ENCODE measurements at places on chromosomes 2 and 18.

- no peak for DNase-seq
Observed at GRCh38 chr2:75276093-75277029, 77.0 kb upstream of the TACR1 start.

DNA sequence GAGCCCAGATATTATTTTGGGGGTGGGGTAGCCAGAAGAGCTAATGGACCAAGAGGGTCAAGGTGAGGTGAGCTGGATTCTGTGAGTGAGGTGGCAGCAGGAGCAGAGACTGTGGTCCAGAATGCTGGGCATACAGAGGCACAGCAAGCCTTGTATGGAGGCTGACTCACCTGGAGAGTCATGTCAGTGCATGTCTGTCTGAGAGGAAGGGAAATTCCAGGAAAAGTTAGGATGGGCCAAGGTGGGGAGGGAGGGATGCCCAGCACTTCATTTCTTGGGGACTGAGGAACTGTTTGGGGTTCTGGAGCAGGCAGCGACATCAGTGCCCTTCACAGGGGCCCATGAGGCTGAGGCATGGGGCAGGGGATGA is 21.1 kb downstream of the PER2 start:
- no peak for DNase-seq

GRCh38 chr2:152480821-152481399 is 145.9 kb downstream of the FMNL2 start:
- DNase-seq = no peak

- DNase-seq = no peak
Observed at GRCh38 chr2:226352941-226353560, 446.6 kb downstream of the IRS1 start.

- no peak for DNase-seq
Observed at GRCh38 chr2:138421971-138422335, 79.6 kb upstream of the SPOPL start.

DNA sequence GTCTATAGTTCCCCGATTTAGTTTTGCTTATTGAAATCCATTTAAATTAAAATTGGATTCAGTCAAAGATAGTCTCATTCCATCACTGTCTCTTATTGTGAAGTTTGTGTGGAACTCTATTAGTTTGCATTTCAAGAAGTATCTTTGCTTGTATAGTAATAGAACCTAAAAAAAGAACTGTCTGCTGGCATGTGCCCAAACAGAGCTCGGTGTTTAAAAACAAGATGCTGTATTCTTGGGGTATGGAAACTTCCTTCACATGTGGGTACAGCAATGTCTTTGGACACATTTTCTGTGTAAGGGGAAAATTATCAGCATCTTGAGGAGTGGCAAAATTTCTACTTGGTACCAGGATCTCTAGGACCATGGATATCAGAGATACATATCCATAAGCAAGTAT is 292.6 kb downstream of the PLCL1 start:
- DNase-seq = no peak

- DNase-seq = no peak
Observed at GRCh38 chr2:201959626-201960025, 74.0 kb upstream of the FZD7 start.

GRCh38 chr2:210593166-210593565 is 36.8 kb downstream of the CPS1 start:
- no peak for DNase-seq

- no peak for DNase-seq
Observed at GRCh38 chr2:176162911-176163671, 6.0 kb downstream of the HOXD3 start.

- no peak for DNase-seq
Observed at GRCh38 chr2:45433363-45433762, 177.7 kb downstream of the SRBD1 start.

Measured in NCI-H2081 treated with DMSO at 0.1 percent for 48 hours (cell line).